Germinal center (tissue), 1 donor: ENCODE measurements at places on chromosomes 4 and X.

DNA sequence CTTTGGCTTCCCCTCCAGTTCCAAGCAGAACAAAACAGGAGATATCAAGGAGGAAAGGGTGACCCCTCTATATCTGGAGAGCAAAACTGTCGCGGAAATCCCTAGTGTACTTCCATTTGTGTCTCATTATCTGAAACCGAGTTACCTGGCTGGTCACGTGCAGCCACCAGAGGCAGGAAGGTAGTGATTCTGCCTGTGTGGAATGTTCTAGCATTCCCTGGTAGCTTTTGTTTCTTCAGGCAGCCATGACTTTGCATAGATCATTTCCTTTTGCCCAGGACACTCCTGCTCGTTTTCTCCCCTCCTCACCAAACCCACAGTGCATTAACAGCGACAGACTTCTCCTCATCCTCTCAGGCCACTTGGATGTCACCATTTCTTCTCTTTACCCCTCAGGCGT is 107.9 kb downstream of the PTTG2 start:
- DNase-seq = no peak

DNA sequence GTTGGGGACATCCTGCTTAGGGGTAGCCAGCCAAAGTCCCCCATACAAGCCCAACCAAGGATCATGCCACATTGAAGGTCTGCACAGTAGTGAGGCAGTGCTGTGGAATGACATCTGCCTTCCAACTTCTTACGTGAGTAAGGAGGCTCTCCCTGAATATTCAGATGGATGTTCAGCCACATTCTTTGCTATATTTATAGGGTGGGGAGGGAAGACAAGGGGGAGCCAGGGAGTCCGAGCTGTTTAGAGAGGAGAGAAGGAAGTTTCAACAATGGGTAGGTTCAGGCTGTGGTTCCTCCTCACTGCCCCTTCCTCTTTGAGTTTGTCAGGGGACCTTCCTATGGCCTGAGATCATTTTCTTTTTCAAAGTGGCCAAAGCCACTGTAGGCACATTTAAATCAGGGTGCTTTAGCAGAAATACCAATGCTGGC is 29.8 kb downstream of the MSN start:
- no peak for DNase-seq

GRCh38 chr4:26197018-26197779 is 123.6 kb upstream of the RBPJ start:
- no peak for DNase-seq

DNA sequence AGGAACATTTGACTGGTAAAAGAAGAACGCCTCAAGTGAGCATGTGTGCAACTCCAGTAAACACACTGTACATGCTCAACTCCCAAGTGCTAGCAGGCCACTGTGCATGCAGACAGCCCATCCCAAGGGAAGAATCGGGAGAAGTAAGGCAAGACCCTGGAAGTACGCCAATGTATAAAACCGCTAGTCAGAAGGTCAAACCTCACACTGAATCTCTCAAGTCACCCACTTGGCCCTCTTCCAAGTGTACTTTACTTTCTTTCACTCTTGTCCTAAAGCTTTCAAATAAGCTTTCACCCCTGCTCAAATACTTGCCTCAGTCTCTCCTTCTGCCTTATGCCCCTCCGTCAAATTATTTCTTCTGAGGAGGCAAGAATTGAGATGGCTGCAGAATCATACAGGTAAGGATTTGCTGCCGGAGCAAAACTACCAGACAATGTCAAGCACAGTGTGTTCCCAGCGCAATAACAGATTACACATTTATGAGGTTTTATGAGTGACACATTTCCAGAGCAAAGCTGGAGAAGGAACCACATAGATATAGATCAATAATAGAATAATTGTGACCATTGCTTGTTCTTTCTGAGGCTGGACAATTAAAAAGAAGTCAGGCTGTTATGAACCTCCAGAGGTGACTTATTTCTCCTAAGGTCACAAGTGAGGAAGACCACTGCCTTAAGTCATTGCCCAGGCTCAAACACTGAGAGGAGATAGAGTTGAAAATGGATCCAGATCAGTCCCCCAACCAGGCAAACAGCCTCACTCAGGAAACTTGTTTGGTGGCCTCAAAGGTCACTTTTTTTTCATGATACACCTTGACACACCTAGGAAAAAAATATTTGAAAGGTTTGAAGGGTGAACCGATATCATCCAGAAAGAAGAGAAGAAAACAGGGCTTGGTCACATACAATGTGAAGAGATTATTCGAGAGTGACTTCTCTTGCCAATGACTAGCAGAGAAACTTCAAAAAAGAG is 26.3 kb downstream of the CXCL1 start:
- DNase-seq = no peak

- DNase-seq = no peak
These were observed 298.7 kb upstream of the ATOH1 start for GRCh38 chr4:93529692-93530372.

DNA sequence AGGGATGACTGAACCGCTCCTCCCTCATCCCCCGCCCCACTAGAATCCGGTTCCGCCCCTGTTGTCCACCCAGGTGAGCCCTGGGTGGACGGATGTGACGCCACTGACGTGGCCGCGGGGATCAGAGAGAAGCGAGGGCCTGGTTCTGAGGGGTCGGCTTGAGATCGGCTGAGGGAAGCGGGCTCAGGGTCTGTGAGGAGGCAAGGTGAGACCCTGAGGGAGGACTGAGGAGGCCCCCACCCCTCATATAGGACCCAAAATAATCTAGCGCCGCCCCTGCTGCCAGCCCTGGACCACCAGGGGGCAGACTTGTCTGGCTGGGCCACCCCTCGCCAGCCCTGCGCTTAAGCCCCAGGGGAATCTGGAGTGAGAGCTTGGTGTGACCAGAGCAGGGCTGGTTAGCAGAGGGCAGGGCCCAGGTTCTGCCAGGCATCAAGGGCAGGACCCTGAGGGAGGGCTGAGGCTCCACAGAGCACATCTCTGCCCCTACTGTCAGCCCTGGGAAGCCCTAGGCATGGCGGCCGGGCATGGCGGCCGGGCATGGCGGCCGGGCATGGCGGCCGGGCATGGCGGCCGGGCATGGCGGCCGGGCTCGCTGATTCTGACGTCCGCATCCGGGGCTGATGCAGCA is at the start of gene MAGEA8:
MAGEA8 (plus strand) TSS at position 103 of the 631 bp plus-strand sequence. CDS start 3,090 bp downstream, outside the sequence.
- DNase-seq = no peak

DNA sequence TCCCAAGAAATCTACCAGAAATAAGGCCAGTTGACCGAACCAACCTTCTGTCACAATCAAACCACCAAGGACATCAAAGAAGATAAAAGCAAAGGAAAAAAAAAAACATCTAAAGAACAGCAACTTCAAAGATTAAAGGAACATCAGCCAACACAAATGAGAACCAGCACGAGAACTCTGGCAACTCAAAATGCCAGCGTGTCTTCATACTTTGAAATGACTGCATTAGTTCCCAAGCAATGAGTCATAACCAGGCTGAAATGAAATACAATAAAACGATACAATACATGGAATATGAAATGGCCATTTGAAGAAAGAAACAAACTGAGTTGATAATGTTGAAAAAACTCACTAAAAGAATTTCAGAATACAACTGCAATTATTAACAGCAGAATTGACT is 611.6 kb upstream of the GRIA3 start:
- no peak for DNase-seq

- peak; percentile 23 for DNase-seq
These were observed 126.3 kb downstream of the NEK1 start for GRCh38 chr4:169485791-169486742.

DNA sequence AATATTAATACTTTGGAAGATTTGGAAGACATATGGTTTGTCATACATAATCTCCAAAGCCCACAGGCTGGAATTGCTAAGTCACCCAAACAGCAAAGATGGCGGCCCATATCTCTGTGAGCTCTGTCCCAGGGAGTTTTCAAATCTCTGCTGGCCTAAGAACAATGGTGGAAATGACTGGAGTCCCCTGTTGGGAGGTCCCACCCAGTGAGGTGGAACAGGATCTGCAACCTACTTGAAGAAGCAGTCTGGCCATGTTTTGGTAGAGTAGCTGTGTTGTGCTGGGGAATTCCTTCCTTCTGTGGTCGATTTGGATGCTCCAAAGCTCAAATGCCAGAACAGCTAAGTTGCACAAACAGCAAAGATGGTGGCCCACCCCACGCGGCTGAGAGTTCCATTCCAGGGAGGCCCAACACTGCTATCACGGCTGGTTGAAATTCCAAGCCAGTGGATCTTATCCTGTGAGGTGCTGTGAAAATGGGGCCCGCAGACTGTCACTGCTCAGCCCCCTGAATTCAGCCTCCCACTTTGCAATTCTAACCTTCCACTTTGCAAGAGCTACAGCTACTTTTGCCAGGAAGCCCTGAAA is 3.2 kb upstream of the UGT2B7 start:
- DNase-seq = no peak

- DNase-seq = no peak
These were observed 21.4 kb downstream of the NKX1-1 start for GRCh38 chr4:1384675-1385372.

DNA sequence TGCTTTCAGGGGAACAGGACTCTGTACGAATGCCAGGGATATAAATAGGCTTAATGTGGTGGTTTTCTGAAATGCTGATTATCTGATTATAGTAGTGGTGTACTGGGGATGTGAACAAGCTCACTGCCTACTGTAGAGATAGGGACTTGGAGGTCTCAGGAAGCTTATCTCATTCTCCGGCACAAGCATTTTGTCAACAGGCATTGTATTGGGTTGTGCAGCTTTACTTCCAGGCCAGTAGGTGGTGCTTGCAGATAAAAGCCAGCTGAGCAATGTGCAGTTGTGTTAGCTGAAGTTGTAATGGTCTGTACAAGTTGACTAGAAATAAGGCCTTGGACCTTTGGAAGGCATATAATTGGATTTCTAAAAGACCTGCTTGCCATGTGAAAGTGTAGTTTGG is 49.5 kb upstream of the TMLHE start:
- no peak for DNase-seq

DNA sequence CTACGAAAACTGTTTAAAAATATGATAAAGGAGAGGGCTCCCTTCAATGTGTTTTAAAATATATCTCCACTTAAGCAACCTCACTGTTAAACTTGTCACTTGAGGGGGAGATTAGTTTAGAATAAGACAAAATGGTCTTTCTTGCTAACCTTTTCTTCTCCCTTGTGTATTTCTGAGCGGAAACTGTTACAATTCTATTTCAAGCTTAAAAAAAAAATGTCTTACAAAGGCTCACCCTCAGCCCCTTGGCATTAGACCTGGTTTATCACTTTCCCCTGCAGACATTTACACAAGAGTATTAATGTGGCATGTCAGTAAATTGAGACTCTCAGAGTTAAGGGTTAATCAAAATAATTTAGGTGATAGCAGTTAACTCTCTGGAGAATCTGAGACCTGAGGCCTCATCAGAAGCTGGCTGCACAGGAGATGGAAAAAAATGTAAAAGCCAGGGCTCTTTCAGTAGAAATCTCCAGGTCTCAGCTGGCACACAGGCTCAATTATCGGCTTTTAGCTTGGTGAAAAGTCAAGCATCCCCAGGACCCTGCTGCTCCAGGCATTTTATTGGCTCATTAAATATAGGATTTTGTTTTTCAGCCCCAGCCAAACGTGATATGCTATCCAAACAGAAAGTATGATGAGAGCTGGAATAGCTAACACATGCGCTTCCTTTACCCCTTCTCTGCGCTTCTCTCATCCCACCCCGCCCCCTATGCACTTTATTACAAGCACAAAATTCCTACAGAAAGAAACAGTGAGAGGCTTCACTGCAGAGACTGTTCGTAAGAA is 130.5 kb downstream of the PPA2 start:
- DNase-seq = no peak

DNA sequence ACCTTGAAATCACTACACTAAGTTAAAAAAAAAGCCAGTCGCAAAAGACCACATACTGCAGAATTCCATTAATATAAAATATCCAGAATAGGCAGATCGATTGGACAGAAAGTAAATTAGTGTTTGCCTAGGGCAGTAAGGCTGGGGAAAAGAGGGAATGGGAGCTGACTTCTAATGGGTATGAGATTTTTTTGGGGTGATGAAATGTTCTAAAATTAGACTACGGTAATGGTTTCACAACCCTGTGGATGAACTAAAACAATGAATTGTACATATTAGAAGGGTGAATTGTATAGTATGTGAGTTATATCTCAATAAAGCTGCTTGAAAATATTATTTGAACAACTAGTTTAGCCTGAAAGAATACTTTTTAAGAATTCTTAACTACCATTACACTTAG is 6.7 kb upstream of the GPRIN3 start:
- DNase-seq = no peak

DNA sequence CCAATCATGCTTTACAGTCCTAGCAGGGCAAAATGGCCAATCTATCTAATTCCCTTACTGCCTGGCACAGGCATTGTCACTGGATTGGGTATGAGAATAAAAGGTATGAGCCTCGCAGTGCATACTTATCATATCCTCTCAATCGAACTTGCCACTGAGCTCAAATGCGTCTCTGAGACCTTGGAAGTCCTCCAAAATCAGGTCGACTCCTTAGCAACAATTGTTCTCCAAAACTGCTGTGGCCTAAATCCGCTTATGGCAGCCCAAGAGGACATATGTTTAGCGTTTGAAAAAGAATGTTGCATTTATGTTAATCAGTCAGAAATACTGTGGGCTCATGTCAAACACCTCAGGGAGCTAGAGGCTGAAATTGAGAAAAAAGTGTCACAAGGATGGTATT is 69.7 kb downstream of the SPIN4 start:
- no peak for DNase-seq

- no peak for DNase-seq
These were observed 34.3 kb downstream of the IRF2 start for GRCh38 chr4:184439856-184440594.

GRCh38 chr4:124948976-124949597 is 236.6 kb upstream of the ANKRD50 start:
- no peak for DNase-seq

GRCh38 chr4:73763877-73764276 is 23.5 kb downstream of the CXCL8 start:
- no peak for DNase-seq

GRCh38 chrX:139974471-139974870 is 9.2 kb upstream of the CXorf66 start:
- DNase-seq = no peak

DNA sequence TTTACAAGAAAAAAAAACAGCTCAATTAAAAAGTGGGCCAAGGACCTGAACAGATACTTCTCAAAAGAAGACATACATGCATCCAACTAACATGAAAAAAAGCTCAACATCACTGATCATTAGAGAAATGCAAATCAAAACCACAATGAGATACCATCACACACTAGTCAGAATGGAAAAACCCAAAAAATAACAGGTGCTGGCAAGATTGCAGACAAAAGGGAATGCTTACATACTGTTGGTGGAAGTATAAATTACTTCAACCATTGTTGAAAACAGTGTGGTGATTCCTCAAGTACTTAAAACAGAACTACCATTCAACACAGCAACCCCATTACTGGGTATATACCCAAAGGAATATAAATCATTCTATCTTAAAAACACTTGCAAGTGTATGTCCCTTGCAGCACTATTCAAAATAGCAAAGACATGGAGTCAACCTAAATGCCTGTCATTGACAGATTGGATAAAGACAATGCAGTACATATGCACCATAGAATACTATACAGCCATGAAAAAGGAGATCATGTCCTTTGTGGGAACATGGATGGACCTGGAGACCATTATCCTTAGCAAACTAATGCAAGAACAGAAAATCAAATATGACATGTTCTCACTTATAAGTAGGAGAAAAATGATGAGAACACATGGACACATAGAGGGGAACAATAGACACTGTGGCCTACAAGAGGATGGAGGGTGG is 97.6 kb downstream of the RAB28 start:
- DNase-seq = no peak
